ENCODE measurements at places on chromosomes 12 and 14.
A peak's percentile ranks its signal among the peaks of the same experiment; 100 is the strongest.

- DNase-seq = no peak
Measured at GRCh38 chr12:49825360-49825970, 2.7 kb downstream of the NCKAP5L start.

DNA sequence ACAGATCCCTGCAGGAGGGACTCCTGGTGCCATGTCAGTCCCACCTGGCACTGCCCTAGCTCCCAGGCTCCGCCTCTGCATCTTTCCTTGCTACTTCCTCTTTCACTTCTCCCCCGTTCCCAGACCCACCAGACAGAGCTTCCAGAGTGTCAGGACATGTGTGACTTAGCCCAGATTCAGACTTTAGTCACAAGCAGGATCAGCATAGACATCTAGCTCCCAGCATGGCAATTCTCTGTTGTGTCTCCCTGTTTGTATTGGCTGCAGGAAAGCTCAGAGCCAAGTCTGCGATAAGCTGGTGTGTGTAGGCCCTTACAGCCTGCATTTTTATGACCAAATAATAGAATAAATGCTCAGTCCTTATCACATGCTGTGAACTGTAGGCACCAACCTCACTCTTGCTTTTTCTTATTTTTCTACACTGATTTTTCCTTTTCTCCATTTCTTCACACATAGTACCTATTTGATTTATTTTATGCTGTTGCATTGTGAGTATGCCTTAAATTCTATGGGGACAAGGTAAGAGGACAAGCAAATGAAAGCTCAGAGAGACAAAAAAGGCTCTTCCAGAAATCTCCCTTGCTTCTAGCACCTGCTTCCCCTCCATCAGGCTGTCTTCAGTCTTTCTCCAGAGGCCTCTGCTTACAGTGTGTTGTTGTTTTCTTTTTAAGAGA, 5.9 kb downstream of the DHRS2 start:
- DNase-seq = no peak

GRCh38 chr12:27524494-27524835, 459 bp downstream of the PPFIBP1 start:
- DNase-seq = no peak

GRCh38 chr12:10395390-10395998, 5.7 kb upstream of the KLRK1 start:
- DNase-seq = no peak

GRCh38 chr12:62865937-62866336, 69.0 kb downstream of the PPM1H start:
- no peak for DNase-seq

GRCh38 chr12:30977124-30977523, 50.6 kb downstream of the TSPAN11 start:
- no peak for DNase-seq

DNA sequence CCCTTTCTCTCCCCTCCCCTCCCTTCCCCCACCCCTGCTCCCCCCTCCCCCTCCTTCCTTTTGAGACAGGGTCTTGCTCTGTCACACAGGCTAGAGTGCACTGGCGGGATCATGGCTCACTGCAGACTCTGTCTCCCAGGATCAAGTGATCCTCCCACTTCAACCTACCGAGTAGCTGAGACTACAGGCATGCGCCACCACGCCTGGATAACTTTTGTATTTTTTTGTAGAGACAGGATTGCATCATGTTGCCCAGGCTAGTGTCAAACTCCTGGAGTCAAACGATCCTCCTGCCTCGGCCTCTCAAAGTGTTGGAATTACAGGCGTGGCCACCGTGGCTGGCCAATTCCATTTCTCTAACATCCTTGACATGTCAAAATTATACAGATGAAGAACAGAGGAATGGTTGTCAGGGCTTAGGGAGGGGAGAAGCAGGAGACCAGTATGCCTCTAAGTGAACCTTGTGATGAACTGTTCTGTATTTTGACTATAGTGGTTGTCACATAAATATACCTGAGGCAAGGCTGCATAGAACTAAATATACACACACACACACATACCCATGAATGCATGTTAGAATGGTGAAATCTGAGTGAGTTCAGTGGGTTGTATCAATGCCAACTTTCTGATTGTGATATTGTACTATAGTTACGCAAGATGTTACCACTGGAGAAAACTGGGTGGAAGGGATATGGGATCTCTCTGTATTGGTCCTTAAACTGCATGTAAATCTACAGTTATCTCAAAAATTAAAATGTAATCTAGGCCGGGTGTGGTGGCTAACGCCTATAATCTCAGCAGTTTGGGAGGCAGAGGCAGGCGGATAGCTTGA, 3.6 kb upstream of the CFAP73 start:
- no peak for DNase-seq

GRCh38 chr12:108768591-108769500, 37.5 kb upstream of the CORO1C start:
- peak; percentile 41 for DNase-seq

DNA sequence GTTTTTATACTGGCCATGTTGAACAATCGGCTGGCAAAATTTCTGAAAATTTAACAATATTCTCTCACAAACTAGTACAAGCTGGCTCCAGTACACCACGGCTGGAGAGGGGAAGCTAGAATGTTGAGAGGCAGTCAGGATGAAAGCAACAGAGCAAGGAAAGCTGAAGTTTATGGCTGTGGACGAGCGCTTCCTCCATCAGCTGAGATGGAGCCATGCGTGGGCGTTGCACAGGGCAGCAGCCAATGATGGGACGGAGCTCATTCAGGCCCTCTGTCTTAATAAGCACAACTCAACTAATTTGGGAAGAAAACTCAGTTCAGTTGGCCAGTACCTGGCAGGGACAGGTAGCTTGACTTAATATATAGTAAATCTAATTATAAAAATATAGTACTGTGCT, 14.1 kb upstream of the DCP1B start:
- DNase-seq = no peak

DNA sequence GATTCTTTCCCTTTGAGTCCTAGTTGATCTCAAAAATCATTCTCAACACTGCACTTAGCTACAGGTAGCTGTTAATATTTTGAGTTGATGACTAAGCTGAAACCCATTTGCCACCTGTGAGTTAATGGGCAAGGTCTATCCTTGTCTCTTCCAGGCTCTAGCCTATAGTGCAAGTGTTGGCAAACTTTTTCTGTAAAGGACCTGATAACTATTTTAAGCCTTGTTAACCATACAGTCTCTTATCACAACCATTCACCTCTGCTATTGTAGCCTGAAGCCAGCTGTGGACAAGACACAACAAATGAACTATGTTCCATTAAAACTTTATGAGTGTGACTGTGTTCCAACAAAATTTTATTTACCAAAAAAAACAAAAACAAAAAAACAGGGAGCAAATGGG, 19.4 kb downstream of the RAP1B start:
- DNase-seq = no peak

DNA sequence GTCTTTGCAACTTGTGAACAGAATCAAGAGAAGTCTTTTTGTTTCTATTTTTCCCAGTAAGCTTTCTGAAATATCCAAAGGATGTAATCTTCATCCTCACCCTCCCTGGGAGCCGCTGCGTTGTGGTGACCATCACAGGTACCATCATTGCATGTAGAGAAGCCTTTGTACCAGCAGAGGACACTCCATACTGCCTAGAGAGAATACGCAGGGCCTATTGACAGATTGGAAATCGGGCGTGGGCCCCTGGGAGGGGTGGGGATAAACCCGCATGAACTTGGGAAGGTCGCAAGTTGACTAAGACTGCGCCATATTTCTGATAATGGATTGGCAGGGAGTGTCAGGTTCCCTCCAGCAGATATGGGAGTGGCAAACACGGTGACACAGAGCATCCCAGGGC, 12.7 kb downstream of the KRT1 start:
- DNase-seq = no peak

DNA sequence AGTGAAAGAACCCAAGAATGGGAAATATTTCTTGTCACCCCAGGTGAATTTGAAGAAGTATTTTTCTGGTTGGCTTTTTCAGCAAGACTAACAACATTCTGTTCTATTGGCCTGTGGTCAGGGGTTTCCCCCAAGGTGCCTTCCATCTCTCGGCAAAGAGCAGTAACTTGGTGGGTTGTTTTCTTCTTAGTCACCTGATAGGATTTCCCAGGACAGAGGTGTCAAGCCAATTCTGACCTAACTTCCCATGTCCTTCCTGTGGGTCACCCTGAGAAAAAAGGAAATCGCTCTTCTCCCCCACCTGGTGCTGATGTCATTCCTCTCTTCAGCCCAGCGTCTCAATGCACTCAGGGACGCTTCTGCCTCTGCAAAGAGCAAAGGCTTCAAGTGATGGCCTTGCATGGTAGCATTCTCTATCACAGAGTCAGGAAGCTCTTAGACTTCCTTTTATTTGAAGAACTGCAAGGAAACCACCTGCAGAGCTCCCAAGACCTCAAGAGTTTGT, 16.1 kb upstream of the IFNG start:
- DNase-seq = peak; percentile 72

DNA sequence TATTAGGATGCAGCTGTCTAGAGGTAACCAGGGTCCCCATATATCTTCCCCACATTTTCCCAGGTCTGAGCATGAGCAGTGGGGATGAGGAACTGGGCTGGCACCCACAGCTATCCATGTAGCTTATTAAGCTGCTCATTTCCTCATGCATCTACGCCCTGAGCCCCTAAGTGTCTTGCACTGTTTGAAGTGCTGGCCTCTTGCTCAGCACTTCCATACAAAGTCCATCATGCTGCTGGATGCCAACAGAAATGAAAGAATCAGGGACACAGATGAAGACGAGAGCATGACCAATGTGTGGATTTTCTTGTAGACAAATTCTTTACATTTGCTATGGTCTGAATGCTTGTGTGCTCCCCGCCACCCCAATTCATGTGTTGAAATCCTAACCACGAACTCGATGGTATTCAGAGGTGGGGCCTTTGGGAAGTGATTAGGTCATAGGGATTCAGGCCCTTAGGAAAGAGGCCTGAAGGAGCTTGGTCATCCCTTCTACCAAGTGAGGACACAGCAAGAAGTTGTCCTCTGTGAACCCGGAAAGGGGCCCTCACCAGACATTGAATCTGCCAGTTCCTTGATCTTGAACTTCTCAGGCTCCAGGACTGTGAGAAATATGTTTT, 54.5 kb downstream of the C12orf75 start:
- DNase-seq = no peak

- no peak for DNase-seq
Measured at GRCh38 chr14:69314327-69314726, 54.4 kb downstream of the GALNT16 start.

DNA sequence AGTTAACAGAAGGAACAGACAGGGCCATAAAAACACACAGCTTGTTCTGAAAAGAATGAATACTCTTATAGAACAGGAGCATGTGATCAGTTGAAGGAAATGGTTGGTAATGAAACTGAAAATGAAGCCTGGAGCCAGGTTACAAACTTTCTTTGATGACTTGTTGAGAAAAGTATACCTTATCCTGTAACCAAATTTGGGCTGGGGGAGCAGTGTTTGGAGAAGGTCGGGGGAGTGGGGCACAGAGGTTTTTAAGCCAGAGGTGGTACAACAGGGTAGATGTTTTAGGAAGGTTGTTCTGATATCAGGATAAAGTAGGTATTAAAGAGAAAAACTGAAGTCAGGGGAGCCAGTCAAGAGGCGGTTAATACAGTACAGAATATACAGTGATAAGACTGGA, 8.2 kb downstream of the GOLT1B start:
- no peak for DNase-seq

GRCh38 chr14:65536781-65537423, 124.4 kb downstream of the FUT8 start:
- no peak for DNase-seq

GRCh38 chr14:27015065-27015464, 417.2 kb upstream of the NOVA1 start:
- no peak for DNase-seq

GRCh38 chr14:30993071-30993470, 32.4 kb upstream of the AP4S1 start:
- no peak for DNase-seq

DNA sequence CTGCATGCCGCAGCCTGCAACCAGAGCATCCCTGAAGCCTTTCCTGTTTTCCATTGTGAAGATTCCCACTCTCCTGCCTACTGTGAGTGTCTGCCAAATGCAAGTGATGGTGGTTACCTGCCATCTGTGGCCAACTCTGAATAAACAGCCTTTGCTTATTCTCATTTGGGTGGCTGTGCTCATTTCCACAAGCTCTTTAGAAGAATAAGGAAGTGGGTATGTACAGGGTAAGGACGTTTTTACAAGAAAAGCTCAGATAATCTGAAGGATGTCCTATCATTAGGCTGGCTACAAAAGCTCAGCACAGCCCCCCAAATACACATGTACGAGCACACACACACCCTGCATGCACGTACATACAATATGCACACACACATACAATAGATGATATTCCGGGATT, 7.3 kb upstream of the RNASE1 start:
- DNase-seq = no peak

GRCh38 chr12:84435682-84436081, 476.9 kb downstream of the SLC6A15 start:
- DNase-seq = no peak

- DNase-seq = no peak
Measured at GRCh38 chr12:110339184-110339952, 58.3 kb downstream of the ATP2A2 start.

DNA sequence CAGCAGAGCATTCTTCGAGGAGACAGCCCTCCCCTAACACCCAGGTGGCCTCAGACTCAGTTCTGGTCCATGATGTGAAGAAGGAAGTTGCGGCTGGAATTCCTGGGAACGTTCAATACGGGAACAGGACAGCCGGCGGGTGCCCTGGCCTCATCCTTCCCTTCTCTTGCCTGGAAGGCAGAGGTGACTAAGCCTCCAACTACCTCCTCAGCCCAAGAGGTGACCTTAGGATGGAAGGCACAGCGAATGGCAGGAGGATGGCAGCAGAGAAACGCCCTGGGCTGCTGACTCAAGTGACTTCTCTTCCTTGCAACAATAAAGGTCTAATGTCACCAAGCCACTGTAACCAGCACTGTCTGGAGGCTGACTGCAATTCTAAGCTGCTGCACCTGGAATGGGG, 36.1 kb downstream of the DHX37 start:
- no peak for DNase-seq

DNA sequence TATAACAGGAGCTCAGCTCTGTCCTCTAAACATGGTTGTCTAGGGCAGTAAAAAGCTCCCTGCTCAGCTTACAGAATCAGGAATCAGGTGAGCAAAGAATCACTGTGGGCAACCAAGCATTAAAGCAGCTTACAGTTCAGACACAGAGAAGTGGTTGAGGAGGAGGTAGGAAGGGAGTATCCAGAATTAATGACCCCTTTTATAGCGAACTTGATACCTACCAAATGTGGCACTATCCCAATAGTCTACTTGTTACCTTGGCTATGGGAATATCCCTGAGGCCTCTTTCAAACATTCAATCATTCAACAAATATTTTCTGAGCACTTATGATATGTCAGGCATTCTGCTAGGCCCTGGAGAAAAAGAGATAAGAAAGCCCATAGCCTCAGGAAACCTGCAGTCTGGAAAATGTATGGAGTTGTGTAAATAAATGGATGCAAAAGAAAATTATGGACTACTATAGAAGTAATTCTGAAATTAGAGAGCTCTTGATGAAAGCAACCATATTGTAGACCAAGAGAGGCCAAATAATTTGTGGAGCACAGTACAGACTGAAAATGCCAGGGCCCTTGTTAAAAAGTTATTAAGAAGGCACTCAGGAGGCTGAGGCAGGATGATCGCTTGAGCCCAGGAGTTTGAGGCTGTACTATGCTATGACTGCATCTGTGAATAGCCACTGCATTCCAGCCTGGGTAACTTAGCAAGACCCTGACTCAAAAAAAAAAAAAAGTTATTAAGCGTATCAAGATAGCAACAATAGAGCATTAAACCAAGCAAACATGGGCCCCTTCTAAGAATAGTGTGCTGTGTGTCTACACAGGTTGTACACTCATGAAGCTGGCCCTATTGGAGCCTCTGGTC, 134.0 kb upstream of the CPSF6 start:
- DNase-seq = no peak

Measured in stimulated activated CD4-positive, alpha-beta T cell treated with anti-CD3 and anti-CD28 coated beads, Interleukin-15, amount 100 ng/mL, for 24 hours (primary cell).